ENCODE measurements at places on chromosomes 11 and 22.

DNA sequence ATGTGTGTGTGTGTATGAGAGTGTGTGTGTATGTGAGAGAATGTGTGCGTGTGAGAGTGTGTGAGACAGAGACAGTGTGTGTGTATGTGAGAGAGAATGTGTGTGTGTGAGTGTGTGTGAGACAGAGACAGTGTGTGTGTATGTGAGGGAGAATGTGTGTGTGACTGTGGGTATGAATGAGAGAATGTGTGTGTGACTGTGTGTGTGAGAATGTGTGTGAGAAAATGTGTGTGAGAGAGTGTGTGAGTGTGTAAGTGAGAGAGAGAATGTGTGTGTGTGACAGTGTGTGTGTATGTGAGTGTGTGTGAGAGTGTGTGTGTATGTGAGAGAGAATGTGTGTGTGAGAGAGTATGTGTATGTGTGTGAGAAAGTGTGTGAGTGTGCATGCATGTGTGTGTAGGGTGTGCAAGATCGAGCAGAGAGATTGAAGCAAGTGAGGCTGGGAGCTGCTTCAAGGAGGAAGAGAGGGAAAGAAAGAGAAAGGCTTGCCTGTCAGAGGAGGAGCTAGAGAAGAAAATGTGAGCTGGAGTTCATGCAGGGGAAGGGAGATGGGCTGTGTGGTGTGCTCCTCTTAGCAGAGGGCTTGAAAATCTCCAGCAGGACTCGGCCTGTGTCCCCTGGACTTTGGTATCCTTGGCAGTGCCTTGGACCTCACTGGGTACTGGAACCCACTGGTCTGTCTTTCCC, 27.7 kb upstream of the TP53I11 start:
- DNase-seq: no peak

DNA sequence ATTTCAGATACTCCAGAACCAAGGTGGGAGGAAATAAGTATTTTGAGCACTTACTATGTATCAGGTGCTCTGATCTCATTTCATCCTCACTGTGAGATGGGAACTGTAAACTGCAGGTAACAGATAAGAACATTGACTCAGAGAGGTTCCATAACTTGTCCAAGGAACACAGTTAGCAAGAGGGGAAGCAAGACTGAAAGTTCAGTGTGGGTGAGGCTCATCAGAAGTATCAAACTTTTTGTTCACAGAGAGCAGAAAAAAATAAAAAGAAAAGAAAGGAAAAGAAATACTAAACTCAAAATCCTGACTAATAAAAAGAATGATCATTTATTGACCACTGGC, 37.1 kb downstream of the RAB30 start:
- no peak for DNase-seq

DNA sequence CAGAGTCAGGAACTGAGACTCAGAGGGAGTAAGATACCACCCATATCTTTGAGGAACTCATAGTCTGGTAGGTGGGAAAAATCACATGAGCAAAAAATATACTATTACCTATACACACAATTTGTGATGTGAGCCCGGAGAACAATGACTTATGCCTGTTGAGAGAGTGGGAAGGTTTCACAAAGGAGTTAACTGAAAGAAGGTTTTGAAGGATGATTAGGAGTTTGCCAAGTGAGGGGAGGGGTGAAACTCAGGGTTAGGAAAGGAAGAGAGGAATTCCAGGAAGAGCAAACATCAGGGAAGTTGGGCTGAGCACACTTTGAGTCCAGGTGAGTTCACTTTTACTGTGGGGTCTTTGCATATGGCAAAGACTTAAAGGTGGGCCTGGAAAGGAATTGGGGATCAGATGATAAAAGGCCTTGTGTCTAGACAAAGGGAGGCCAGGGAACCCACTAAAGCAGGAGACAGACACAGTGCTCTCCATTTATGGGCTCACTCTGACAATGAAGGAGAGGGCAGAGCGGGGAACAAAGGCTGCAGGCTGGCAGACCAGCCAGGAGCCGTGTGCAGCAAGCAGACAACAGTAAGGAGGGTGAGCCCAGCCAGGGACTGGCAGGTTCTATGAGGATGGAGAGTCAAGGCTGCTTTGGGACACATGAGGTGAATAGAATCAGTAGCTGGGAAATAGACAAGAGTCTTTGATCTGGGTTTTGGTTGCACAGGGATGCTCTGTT, 33.1 kb downstream of the TSPAN18 start:
- DNase-seq: no peak

DNA sequence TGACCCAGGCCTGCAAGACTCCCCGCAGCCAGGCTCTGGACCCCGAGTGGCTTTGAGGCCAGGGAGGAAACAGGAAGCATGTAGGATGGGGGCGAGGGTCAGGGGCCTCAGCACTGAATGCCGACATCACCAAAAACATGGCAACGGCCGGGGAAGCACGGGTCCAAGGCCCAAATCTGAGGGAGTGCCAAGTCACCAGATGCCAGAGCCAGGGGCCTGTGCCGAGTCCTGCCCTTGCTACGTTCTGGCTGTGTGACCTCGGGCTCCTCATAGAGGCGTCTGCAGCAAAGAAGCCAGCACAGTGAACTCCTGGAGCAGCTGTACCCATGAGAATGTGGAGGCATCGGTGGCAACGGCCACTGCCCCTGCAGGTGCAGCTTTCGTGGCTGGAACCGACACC, 420.7 kb downstream of the CTTN start:
- no peak for DNase-seq

- DNase-seq: no peak
Measured at GRCh38 chr22:37951305-37951704, 2.1 kb downstream of the C22orf23 start.

DNA sequence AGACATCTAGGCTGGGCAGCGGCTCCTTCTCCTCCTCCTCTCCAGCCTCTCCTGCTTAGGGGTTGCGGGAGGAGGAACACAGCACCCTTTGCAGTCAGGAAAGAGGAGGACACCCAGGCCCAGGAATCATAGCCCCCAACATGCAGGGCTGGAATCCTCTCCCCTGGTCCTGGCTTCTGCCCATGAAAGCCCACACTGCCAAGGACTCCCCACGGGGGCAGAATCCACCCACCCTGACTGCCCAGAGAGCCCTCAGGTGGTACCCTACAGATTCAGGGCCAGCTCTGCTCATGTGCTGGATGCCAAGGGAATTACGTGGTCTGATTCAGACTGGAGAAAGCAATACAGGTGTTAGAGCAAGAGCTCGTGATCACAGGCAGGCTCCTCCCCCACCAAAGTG, 4.5 kb downstream of the ESS2 start:
- no peak for DNase-seq

DNA sequence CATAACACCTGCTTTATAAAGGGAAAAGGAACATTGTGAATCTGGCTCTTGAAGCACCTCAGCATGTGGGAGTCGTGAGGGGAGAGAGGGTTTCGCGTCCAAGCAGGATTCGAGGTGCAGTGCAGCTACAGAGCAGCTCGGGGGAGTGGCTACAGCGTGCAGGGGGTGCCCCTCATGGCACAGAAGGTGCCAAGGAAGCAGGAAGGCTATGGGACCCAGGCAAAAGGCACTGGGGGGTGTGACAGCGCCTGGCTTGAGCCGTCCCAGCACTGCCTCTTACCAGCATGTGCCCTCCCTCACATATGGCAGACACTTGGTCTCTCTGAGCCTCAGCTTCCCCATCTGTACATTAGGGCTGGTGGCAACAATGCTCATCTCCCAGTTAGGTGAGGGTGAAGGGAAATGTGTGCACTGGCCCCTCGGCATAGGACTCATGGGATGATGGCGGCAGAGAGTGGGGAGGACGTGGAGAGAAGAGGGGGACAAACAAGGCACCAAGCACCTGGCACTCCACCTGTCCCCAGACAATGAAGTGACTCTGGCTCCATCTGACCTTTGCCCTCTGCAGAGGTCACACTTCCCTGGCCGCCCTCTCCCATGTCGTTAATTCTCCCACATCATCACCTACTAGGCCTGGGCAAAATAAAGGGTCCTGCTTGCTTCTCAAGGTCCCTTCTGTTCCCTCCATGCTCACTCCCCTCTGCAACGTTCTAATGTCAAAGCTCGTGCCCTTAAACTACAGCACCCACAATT, 10.4 kb downstream of the TNKS1BP1 start:
- DNase-seq: no peak

Data from stimulated activated CD4-positive, alpha-beta T cell treated with anti-CD3 and anti-CD28 coated beads, Interleukin-1b, Interleukin-23, amount 100 ng/mL, for 1 hour (primary cell).